ENCODE measurements at places on chromosomes 13 and 19. TPM values are rescaled to one million over a fixed set of nuclear protein-coding genes. Genes with fewer than 3 reads are reported as not detected.

Gene FGF22
- total RNA-seq: not detected

Gene TCF3
- total RNA-seq: 153 TPM

Gene RCBTB1
- total RNA-seq: 14.0 TPM

Gene GTF2F1
- 75.1 TPM for total RNA-seq

Gene CEACAM21
- 12.9 TPM for total RNA-seq

Gene IGFL1
- not detected for total RNA-seq

Gene WDR87
- not detected for total RNA-seq

Gene COX7A1
- not detected for total RNA-seq

Gene IZUMO2
- total RNA-seq: not detected

Gene MEDAG
- total RNA-seq: not detected

Gene ADAMTS10
- 1.1 TPM for total RNA-seq

Gene FAM174C
- total RNA-seq: 189 TPM

Gene C19orf53
- total RNA-seq: 181 TPM

Gene THAP8
- total RNA-seq: 1.2 TPM

Gene CATSPERD
- not detected for total RNA-seq

Gene ZFP36
- total RNA-seq: 50.8 TPM

Gene LATS2
- 1.3 TPM for total RNA-seq

Gene MCEMP1
- not detected for total RNA-seq

Gene ZNF829
- 4.3 TPM for total RNA-seq

Gene TSSK6
- total RNA-seq: 3.8 TPM

Gene PLVAP
- total RNA-seq: not detected

Gene FCAR
- not detected for total RNA-seq

Gene SOX21
- not detected for total RNA-seq

Gene CCL25
- not detected for total RNA-seq

Gene CEBPA
- total RNA-seq: 1.5 TPM

Gene CEACAM7
- 0.25 TPM for total RNA-seq

Gene TMEM59L
- not detected for total RNA-seq

Gene GSX1
- total RNA-seq: not detected

Gene PSG2
- not detected for total RNA-seq

Gene ZNF536
- total RNA-seq: not detected

Gene ZNF444
- total RNA-seq: 42.0 TPM

Gene F7
- total RNA-seq: 0.14 TPM

Gene S1PR5
- total RNA-seq: 0.15 TPM

Gene GRIN2D
- total RNA-seq: 0.14 TPM

Gene ZNF497
- total RNA-seq: 0.99 TPM

Gene PSG1
- total RNA-seq: not detected

Gene RNF17
- not detected for total RNA-seq

Gene NLRP11
- 0.14 TPM for total RNA-seq

Gene KCNC3
- 5.6 TPM for total RNA-seq

Gene GEMIN7
- 58.8 TPM for total RNA-seq

Gene PSG3
- total RNA-seq: not detected

Gene CILP2
- 0.13 TPM for total RNA-seq

Gene ZNF91
- total RNA-seq: 25.1 TPM

Gene MEGF8
- 7.6 TPM for total RNA-seq

Gene ETV2
- total RNA-seq: 0.16 TPM

Gene SLC10A2
- not detected for total RNA-seq

Gene PTPRH
- total RNA-seq: 0.38 TPM

Gene CYSLTR2
- total RNA-seq: 0.40 TPM

Gene CTU1
- 24.1 TPM for total RNA-seq

Gene NLRP5
- not detected for total RNA-seq

Gene PROZ
- not detected for total RNA-seq

Gene PSG6
- not detected for total RNA-seq

Gene HSD17B14
- total RNA-seq: 0.61 TPM

Gene PSMD8
- total RNA-seq: 331 TPM

Gene CGB1
- not detected for total RNA-seq

Gene OR10H1
- total RNA-seq: not detected

Gene TNNT1
- not detected for total RNA-seq
